CD4-positive, alpha-beta T cell treated with Interleukin-1 beta for 1 hour (primary cell): ENCODE measurements at places on chromosomes 4 and X.

DNA sequence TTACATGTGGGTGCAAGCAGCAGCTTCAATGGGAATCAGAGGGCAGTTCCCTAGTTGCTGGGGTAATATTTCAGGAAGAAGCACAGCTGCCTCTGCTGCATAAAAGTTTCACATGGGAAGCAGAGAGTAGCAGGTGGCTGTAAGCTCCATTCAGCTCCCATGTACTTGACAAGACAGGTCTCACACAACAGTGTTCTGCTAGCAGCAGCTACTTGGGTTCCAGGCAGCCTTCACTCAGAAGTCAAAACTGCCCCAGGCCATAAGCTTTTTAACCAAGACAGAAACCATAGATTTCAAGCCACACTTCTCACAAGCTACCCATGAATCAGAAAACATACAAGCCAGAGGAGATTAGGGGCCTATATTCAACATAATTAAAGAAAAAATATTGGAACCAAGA lies 41.4 kb upstream of the SPIN2A start:
- no peak for DNase-seq

GRCh38 chr4:58809948-58810347 lies 1699.8 kb upstream of the IGFBP7 start:
- DNase-seq, result no peak

GRCh38 chr4:18931643-18932377 lies 910.3 kb upstream of the LCORL start:
- no peak for DNase-seq

- no peak for DNase-seq
Measured at GRCh38 chrX:109601486-109601885, 23.5 kb downstream of the KCNE5 start.

DNA sequence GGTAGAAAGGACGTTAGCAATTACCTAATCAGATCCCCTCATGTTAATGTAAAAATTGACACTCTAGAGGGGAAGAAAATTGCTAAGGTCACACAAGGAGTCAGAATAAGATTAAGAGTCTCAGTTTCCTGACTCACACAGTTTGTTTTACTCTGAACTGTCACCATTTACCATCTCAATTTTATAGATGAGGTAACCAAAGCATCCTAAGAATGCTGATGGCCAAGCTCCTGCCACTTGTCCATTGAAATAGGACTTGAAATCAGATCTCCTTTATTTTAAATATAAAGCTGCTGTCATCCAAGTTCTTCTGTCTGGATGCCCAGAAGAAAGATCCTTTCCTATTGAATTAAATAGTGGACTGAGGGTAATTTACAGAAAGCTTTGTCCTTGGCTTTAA lies 114.8 kb upstream of the VAMP7 start:
- DNase-seq, result no peak

- no peak for DNase-seq
Measured at GRCh38 chr4:1594871-1595788, 89.0 kb downstream of the FAM53A start.

GRCh38 chr4:15132739-15133138 lies 130.5 kb downstream of the CPEB2 start:
- DNase-seq, result no peak

GRCh38 chr4:36207831-36208520 lies 36.3 kb downstream of the ARAP2 start:
- no peak for DNase-seq

DNA sequence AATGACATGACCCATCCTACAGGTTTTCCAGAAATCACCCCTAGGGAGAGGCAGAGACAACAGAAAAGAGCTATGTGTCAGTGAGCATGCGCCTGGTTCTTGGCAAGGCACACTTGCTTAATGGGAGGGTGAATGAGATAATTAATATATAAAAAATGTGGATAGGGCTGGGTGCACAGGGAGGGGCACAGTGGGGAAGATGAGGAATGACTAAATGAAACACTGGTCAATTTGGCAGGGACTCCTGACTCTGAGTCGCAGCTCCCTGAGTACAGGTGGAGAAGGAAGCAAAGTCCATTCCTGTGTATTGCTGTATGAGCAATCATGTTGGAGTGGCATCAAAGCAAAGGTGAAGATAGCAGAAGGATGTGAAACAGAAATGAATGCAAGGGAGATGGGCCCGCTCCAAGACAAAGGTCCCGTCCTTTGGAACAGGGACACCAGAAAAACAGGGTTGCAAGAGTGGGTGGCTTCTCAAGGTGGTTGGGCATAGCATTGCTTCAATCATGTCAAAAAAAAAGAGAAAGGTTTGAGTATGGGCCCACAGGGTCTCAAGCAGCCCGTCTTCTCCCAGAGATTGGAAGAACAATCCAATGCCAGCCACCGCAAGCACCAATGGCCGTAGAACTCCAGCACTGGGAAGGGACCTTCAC lies 278.4 kb upstream of the AGTR2 start:
- no peak for DNase-seq

GRCh38 chr4:139115226-139115625 lies 61.8 kb downstream of the ELF2 start:
- DNase-seq, result no peak

GRCh38 chr4:122833999-122834398 lies 7.4 kb downstream of the FGF2 start:
- no peak for DNase-seq

DNA sequence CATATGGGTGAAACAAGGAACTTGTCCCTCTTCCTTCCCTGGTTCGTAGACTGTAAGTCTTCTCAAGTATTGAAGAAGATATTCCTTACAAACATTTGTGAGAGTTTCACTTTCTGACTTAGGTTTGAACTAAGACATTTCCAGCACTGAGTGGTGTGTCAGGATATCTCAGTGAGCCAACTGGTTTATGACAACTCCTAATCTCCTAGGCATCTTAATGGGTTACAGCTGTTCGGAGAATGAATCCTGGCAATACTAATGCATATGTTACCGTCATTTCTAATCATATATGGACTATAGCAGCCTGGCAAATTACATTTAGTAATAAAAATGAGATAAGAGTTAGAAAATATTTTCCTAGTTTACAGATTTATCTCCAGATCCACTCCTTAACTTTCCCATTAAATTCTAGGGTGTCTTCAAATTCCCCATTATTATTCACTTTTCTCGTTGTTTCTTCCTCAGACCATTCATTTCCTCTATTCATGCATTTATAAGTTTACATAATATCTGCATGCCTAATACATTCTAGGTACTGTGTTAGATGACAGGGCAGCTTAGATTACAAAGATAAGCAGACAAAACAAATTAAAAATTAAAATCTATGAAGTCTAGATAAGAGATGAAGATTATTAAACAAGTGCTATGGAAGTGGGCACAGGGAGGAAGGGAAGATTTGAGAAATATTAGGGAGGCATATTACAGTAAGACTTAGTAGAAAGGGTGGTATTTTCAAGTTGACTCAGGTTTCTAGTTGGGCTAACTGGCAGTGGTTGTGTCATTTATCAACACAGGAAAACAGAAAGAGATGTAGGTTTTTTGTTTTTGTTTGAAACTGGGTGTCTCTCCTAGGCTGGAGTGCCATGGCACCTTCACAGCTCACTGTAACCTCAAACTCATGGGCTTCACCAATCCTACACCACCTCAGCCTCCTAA lies 173.9 kb downstream of the WDFY3 start:
- DNase-seq, result no peak

- DNase-seq, result no peak
Measured at GRCh38 chr4:170083541-170083940, 6.2 kb downstream of the AADAT start.

GRCh38 chr4:145736241-145736831 lies 56.4 kb downstream of the C4orf51 start:
- DNase-seq, result no peak

DNA sequence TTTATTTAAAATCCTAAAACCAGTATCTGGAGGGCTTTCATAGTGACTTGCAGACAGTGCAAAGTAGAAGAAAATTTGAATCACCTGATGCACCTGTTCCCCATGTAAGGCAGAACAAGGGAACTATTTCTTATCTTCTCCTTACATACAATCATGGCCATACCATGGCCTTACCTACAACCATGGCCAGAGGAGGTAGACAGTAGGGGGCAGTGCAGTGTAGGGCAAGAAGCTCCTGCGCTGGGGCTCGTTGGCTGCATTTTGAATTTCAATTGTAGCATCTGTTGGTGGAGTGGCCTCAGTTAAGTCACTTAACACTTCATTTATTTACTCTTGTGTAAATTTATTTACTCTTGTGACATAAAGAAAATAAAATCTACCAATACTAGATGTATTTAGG lies 33.0 kb downstream of the GALNTL6 start:
- DNase-seq, result no peak

DNA sequence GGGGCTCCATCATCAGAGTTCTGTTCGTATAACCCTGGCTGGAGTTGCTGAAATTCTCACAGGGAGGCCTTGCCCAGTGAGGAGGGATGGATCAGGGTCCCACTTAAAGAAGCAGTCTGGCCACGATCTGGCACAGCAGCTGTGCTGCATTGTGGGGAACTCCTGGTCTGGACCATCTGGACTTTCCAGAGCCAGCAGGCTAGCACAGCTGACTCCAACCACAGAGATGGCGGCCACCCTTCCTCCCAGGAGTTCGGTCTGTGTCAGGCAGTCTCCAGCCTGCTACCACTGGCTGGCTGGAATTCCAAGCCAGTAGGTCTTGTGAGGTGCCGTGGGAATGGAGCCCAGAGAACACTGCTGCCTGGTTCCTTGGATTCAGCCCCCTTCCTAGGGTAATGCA lies 62.0 kb downstream of the SLAIN2 start:
- no peak for DNase-seq

- no peak for DNase-seq
Measured at GRCh38 chr4:72843466-72843865, 226.1 kb downstream of the COX18 start.

- no peak for DNase-seq
Measured at GRCh38 chr4:162163892-162164759, at the start of gene FSTL5. Gene FSTL5 (minus strand): TSS chr4:162164000. CDS start chr4:162111396, 52,604 bp downstream.

DNA sequence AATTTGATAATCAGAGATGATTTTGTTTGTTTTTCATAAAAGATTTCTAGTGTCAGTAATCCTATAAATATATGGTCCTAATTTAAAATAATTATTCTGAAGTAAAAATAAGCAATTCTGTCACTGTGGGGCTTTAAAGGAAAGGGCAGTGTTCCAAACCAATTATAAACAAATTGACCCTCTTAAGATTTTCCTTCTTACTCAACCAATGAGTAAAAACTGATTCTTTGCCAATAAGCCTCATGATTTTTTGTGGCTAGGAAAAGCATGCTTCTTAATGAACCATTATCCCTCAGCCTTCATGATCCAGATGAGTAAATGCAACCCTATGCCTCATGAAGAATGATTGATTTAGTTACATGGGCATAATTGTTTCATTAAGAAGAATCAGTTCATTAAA lies 1010.4 kb downstream of the ADGRL3 start:
- DNase-seq, result no peak

DNA sequence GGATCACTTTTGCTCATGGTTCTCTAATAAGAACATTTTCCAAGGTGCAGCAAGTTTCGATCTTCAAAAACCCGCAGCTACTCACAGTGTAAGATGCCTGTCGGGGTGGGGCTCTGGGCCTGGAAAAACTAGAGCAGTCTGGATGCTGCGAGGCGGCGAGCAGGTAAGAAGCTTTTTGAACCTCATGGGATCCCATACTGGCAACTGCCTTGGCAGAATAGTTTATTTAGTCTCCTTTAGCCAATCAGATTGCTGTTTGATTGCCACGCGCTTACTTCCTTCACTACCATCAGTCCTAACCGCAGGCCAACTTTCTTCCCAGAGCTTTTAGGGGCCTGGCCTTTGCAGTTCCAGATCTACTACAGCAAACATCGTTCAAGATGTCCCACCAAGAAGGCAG lies 61.3 kb upstream of the MAGEB10 start:
- no peak for DNase-seq
